ENCODE measurements at places on chromosomes 4 and X.

DNA sequence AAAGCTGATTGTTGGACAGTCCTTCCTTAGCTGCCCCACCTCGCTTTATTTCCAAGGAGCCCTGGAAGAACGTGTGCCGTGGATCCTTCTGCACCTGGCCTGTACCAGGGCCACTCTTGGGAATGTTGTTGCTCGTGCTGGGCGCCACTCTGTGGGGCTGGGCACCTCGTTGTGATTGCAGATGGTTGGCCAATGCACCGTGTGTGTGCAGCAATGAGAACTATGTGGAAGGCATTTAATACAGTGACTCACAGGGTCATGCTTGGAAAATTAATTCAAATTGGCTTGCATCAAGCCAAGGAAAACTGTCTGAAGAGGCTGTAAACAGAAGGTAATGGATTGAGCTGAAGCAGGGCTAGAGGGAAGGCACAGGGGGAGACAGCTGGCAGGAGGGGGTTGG is 37.0 kb upstream of the CD99L2 start:
- DNase-seq, result no peak

DNA sequence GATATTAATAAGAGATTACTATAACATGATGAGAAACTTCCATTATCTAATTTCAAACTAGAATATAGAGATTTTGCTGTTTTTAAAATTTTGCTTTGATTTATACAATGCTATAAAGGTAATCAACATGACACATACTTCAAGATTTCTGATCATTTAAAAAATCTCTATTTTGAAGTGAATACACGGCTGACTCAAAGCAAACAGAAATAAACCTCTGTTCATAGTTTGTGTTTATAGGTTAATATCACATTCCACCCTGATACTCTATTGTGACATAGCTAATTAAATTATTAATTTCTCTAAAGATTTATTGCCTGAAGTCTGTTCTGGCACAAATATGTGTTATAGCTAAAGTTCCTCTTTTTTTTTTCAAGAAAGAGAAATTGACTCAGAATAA is 349.2 kb downstream of the TLL1 start:
- DNase-seq, result no peak

- DNase-seq, result no peak
Observed at GRCh38 chrX:39895218-39896110, 202.3 kb downstream of the BCOR start.

GRCh38 chr4:134505511-134505910 is 303.9 kb upstream of the PABPC4L start:
- DNase-seq, result no peak

DNA sequence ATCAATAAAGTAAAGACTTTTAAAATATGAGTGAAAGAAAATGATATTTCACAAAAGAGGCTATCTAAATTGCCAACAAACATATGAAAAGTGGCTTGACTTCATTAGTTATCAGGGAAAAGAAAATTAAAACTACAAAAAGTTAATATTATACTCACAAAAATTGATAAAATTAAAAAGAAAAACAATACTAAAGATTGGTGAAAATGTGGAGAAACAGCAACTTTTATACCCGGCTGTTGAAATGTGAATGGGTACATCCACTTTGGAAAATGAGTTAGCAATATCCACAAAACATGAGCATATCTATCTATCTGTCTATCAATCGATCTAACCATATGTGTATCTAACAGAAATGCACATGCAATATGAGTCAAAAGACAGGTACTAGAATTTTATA is 122.3 kb downstream of the ANAPC10 start:
- no peak for DNase-seq

DNA sequence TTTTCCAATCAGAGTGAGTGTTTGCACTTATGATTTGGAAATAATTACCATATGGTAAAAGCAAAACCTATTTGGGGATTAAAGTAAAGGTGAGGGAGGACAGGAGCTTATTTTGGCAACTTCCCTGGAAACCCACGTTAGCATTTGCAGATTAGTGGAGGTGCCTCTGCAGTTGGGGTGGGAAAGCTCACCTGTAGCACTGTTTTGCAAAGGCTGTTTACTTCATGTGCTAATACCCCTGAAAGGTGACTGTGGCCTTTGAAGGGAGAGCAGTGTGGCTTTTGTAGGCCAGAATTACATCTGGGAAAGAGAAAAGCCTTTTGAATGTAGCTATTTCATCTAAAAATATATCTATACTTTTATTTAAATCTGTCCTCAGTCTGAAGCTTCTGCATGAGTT is 9.4 kb downstream of the SUPT20HL1 start:
- no peak for DNase-seq

DNA sequence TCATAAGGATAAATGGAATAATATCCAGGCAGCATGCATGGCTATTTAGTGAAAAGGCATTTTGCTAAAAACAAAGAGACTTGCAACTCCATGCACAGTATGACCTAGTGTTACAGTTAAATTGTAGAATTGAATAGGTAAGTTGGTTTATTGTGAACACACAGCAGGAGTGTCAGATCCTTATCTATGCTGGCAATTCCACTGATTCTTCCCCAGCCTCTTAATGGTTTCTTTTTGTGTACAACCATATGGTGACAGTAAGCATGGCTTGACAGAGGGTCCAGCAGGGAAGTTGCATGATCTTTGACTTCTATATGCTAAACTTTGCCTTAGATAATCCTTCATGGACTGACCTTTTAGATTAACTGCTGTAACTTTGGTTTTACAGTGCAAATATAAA is 936.6 kb upstream of the EPHA5 start:
- no peak for DNase-seq

GRCh38 chr4:75710246-75710645 is 14.1 kb upstream of the USO1 start:
- DNase-seq, result no peak

DNA sequence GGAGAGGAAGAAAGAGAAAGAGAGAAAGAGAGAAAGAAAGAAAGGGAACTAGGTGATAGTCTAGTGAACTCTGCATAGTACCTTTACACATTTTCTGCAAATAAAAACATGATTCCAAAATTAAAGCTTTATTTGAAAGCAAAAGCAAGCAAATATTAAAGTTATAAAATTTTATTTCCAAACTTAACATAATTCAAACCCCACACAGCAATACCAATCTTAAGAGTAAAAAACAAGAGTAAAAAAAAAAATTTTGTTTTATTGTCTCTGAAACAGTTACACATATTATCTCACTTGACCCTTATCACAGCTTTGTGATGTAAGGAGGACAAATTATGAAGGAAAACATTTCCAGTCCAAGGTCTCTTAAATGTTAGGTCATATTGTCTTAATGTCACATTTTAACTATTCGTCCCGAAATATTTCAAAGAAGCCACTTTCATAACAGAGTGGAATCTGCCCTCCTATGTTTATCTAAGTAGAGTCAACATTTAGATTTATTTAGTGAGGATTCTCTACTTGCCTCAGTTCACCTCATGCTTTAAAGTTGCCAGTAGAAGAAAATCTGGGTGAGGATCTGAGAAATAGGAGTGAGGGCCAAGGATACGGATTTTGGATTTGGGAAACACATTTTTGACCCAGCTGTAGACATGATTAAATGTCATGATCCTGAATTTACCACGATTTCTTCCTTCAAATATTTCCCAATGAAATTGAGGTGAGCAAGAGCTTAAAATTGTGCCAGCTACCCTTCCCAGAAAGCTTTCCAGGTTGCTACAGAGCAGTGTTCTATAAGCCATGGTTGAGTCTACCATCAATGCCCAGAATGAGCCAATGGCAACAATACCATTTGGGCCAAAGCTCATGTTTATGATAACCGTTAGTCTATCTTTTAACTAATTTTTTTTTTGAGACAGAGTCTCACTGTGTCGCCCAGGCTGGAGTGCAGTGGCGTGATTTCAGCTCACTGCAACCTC is 7.5 kb upstream of the FGA start:
- DNase-seq, result no peak

DNA sequence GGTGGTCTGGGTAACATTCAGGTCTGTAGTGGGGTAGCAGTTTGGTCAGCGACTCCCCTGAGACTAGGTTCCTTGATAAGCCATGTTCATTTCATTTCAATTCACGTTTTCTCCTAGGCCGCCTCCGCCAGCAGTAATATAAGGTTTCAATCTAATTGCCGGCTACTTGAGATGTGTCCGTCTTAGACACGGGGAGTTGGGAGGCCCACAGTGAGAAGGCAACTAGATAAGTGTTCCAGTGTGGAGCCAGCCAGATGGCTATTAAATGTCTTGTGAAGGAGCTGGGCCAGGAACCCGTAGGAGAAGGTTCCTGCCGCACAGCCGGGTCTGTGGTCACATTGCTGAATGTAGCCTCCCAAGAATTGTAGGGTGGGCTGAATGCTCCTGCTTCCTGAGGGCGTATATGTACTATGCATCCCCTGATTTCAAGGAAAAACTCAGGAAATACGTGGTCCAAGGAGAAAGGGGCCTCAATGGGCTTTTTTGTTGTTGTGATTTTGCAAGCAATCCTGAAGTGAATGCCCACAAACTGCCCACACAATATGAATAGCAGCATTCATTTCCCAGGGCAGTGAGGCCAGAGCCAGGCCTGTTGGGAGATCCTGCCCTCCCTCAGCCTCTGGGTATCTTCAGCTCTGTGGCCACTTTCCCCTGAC is 220.6 kb upstream of the RPL34 start:
- no peak for DNase-seq

GRCh38 chr4:56633486-56633885 is 47.6 kb downstream of the HOPX start:
- no peak for DNase-seq

DNA sequence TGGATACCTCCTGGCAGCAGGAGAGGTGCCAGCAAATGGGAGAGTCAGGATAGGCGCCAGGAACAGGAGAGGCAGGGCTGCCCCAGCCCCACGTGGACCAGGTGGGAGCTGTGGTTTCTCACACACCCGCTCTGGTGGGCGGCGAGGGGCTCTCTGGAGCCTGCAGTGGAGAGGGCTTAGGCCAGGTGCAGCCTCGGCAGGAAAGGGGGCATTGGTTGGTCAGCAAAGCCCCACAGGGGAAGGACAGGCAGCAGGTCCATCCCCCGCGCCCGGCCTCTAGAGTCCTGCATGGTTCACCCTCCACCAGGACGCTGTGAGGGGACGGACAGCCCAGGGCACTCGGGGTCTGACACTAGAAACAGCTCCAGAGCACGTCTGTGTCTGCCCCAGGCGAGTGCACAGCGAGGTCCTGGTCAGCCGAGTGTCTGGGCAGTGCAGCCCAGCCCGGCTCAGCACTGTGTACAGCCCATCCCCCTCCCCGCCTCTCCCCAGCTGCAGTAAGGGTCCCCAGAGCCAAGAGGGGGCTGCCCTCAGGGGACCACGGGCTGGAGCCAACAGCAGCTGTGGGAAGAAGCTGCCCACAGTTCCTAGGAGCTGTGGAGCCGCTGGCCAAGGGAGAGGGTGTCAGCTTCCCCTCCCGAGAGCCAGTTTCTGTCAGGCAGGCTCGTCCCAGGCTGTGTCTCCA is 8.2 kb downstream of the ATP5ME start:
- DNase-seq, result no peak

DNA sequence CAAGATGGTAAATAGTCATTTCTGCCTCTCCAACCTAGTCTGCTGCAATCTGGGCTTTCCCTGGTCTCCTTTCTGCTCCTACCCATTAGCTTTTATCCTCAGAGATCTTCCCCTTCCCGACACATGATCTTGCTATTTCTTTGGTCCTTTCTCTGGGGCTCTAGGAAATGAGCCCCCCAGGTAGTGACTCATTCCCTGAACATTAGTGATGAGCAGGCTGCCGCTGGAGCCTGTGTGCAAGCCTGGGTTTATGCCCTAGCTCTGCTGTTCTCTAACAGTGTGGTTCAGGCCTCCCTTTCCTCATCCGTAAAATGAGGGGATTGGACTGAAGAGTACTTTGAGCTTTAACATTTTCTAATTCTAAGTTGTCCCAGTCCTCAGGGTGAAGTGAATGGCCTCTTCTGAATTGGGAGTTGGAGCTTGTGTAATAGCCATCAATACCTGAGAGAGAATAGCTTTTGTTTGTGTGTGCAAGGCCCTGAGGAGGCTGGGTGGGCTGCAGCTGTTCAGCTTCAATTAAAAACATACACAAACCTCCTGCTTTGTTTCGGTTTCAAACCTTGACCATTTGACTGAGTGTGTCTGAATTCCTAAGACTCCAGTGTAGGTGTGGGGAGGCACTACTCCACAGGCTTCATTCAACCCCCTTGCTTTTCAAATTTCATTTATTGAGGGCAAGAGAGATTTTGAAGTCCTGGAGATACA is 115.6 kb upstream of the SCML1 start:
- no peak for DNase-seq

GRCh38 chr4:16250661-16251365 is 24.5 kb upstream of the TAPT1 start:
- no peak for DNase-seq

- DNase-seq, result no peak
Observed at GRCh38 chrX:39096599-39096998, 295.3 kb downstream of the MID1IP1 start.

DNA sequence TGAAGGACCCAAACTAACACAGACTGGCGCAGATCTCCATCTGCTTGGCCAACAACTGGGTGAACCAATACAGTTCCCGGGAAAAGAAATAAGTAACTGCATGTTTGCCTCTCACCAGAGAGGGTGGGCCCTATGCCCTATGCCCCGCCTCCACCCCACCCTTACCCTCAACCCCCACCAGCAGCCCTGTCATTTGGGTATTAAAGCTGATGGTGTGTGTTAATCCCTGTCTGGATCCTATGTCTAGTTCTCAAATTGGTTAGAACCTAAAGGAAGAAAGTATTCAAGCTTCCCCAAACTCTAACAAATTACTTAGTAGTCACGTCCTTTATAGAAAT is 19.0 kb downstream of the SMPX start:
- DNase-seq, result no peak

DNA sequence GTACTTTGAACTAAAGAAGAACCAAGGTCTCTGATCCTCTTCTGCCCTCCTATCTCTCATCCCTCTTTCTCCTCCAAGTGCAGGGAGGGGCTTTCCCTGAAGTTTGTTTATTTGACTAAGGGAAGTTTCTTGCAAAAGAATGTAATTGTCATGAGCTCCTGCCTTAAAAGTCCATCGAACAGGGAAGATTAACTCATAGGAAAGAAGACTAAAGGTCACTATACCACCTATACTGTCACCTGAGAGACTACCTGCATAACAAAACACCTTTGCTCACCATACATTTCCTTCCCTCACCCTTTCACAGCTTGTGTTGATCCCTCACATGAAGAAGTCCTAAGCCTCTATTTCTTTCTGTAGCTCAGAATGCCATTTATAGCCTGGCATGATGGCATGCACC is 59.4 kb upstream of the C4orf54 start:
- no peak for DNase-seq

- no peak for DNase-seq
Observed at GRCh38 chr4:8370106-8370787, 70.3 kb downstream of the ACOX3 start.

DNA sequence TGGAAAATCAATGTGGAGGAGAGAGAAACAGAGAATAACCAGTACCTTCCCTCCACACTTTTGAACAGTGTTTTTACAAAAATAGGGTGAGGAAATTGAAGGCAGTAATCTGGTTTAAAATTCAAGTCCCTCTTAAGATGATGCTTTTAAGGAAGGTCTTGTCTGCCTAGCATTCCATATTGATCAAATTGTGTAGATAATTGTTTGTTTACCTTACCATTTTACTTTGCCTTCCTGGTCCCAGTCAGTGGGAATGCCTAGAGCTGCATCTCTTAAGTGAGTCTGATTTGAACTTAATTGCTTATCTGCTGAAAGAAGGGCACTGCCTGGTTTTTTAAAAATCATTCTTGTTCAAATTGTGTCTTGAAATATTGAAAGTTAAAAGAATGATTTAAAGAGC is 14.4 kb upstream of the MAOA start:
- DNase-seq, result no peak

- no peak for DNase-seq
Observed at GRCh38 chr4:161496-162284, 37.4 kb downstream of the ZNF718 start.

- DNase-seq, result no peak
Observed at GRCh38 chrX:139179592-139179991, 350.9 kb upstream of the F9 start.

- no peak for DNase-seq
Observed at GRCh38 chrX:139783030-139783429, 75.1 kb upstream of the MCF2 start.
